ENCODE measurements at places on chromosomes 5 and 9.

DNA sequence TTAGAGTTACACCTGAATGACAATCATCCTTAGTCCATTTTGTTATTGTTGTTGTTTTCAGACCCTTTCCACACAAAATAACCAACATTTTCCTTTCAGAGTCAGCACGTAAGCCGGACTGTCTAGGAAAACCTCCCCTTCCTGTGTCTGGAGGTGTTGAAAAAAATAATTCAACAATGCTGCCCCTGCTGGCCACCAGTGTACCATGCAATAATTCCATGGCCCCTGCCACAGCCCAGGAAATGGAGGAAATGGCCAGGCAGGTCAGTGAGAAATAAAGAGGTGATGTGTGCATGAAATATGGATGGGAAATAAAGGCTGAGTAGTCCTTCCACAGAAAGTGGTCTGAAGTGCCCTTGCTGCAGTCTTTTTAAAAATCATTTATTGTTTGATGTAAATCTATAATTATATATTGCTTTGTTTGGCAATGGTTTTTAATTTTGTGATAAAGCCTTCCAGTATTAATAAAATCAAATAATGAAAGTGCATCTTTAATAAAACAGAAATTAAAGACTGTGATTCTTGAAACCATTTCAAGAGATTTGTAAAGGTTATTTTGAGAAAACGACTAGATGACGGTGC is 152.8 kb upstream of the PAPPA start:
- H3K27me3 ChIP-seq = no peaks in the 10 kb centered on the region
- no peak overlapping the region for H3K4me3 ChIP-seq
- H3K27ac ChIP-seq = no peak overlapping the region
- no peak for DNase-seq
- H3K4me1 ChIP-seq = no peaks in the 10 kb centered on the region

- no peak for DNase-seq
- no peaks in the 10 kb centered on the region for H3K4me1 ChIP-seq
- no peaks in the 10 kb centered on the region for H3K36me3 ChIP-seq
- H3K27ac ChIP-seq = no peak overlapping the region
- no peak overlapping the region for H3K4me3 ChIP-seq
These were observed 3.7 kb downstream of the C9 start for GRCh38 chr5:39360471-39361111.

GRCh38 chr5:53884844-53885243 is 324.4 kb downstream of the NDUFS4 start:
- H3K36me3 ChIP-seq = no peaks in the 10 kb centered on the region
- no peak for DNase-seq
- H3K4me1 ChIP-seq = no peaks in the 10 kb centered on the region
- H3K27ac ChIP-seq = no peak overlapping the region
- no peaks in the 10 kb centered on the region for H3K27me3 ChIP-seq

- no peak overlapping the region for H3K4me3 ChIP-seq
- H3K36me3 ChIP-seq = no peaks in the 10 kb centered on the region
- H3K27ac ChIP-seq = no peak overlapping the region
These were observed 98.0 kb upstream of the ZNF608 start for GRCh38 chr5:124844371-124844920.

DNA sequence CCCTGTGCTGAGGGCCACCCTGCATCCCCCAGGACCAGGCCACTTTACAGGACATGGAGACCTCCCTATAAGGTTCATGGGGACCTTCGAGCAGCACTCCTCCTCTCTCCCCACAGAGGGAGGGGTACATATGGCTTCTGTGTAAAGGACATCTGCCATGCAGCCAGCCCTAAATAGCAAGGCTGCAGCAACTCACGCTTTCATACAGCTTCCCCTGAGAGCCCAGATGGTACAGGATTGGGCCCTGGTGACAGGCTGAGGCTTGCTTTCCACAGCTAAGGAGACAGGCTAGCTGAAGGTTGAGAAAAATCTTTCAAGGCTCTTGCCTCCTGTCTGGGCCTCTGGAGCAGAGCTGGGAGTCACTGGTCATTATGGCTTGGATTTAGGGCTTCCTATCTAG is 147.0 kb upstream of the ZNF366 start:
- no peaks in the 10 kb centered on the region for H3K36me3 ChIP-seq
- no peaks in the 10 kb centered on the region for H3K4me1 ChIP-seq
- no peak for DNase-seq
- no peak overlapping the region for H3K4me3 ChIP-seq

GRCh38 chr5:166430491-166431319 is 1860.7 kb upstream of the WWC1 start:
- no peak for DNase-seq
- H3K36me3 ChIP-seq = no peaks in the 10 kb centered on the region
- no peaks in the 10 kb centered on the region for H3K27me3 ChIP-seq
- no peaks in the 10 kb centered on the region for H3K4me1 ChIP-seq

DNA sequence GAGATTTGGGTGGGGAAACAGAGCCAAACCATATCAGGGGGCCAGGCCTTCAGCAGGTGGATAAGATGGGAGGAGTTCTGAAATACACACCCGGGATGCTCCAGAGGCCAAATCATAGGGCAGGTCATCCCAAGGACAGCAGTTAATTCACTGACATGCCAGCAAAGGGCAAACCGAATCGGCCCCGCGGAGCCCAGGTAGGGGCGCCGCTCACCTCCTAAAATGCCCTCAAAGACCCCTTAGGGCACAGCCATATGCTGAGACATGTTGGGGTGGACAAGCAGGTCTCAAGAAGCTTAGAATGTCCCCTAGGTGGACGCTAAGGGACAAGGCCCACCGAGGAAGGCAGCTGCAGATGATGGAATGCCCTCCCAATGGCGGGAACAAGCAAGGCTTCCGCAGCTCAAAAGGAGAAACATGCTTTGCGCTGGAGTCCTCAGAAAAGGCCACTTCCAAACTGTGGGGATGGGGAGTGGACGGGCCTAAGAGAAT is 144.9 kb downstream of the ERCC6L2 start:
- H3K4me1 ChIP-seq = peaks cover 61% of the 10 kb centered on the region
- no peak overlapping the region for H3K4me3 ChIP-seq
- H3K27ac ChIP-seq = peak overlapping the region; percentile 58
- H3K27me3 ChIP-seq = no peaks in the 10 kb centered on the region
- H3K36me3 ChIP-seq = no peaks in the 10 kb centered on the region

GRCh38 chr5:51033215-51033614 is 350.0 kb upstream of the ISL1 start:
- no peak for DNase-seq
- no peaks in the 10 kb centered on the region for H3K36me3 ChIP-seq
- H3K4me1 ChIP-seq = no peaks in the 10 kb centered on the region
